ENCODE measurements at places on chromosomes 1 and 21.

DNA sequence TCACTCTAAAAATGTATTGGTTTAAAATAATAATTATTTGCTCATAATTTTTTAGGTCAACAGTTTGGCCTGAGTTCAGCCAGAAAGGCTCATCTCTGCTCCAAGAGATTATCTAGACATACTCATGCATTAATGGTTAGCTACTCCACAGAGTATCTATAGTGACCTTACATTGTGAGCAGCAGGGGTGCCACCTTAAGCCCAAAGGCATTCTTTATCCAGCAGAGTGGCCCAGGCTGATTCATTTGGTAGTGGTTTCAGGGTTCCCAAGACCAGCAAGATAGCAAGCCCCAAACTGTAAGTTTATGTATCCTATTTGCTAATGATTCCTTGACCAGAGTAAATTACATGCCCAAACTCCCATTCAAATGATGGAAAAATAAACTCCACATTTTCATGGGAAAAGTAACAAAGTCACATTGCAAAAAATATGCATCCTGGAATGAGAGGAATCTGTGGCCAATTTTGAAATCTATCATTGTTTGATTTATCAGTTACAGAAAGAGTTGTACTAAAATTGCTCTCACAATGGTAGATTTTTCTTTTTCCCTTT is 182.6 kb upstream of the KCNK2 start:
- DNase-seq: no peak

DNA sequence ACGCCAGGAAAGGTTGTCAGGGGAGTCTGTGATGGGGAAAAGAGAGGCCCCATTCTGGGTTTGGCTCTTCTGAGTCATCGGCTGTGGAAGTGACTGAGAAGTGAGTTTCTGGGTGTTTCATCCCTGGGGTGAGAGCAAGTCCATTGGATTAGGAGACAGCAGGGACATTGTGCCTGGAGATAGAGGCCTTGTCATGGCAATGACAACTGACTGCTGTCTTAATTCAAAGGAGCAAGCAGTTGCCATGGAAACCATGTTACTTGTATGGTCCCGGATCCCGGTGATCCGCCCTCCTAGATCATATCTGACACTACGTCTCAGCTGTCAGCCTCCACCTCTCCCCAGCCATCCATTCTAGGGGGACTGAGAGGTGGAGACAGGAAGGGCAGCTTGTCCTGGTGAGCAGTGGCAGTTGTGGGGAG is 34.4 kb downstream of the KIAA0040 start:
- DNase-seq: no peak

DNA sequence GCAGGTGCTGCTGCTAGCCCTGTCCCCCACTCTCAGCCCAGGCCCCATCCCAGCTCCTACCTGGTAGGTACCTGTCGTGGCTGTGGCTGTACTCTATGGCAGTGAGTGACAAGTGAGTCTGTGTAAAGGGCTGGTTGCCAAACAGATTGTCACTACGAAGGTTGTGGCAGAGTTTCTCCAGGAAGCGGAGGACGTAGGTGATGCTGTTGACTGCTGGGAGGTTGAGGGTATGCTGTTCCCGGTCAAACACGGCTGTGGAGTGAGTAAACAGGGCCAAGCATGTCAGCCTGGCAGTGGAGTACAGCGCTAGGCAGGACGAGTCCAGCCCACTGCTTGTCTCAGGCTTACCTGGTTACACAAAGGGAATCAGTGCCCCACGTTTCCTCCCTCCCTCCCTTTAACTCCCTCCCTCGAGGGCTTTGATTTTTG is 24.8 kb upstream of the SLFNL1 start:
- no peak for DNase-seq

GRCh38 chr1:7390604-7391000 is 380.5 kb upstream of the VAMP3 start:
- no peak for DNase-seq

GRCh38 chr1:84961316-84961715 is 35.6 kb downstream of the MCOLN2 start:
- no peak for DNase-seq

DNA sequence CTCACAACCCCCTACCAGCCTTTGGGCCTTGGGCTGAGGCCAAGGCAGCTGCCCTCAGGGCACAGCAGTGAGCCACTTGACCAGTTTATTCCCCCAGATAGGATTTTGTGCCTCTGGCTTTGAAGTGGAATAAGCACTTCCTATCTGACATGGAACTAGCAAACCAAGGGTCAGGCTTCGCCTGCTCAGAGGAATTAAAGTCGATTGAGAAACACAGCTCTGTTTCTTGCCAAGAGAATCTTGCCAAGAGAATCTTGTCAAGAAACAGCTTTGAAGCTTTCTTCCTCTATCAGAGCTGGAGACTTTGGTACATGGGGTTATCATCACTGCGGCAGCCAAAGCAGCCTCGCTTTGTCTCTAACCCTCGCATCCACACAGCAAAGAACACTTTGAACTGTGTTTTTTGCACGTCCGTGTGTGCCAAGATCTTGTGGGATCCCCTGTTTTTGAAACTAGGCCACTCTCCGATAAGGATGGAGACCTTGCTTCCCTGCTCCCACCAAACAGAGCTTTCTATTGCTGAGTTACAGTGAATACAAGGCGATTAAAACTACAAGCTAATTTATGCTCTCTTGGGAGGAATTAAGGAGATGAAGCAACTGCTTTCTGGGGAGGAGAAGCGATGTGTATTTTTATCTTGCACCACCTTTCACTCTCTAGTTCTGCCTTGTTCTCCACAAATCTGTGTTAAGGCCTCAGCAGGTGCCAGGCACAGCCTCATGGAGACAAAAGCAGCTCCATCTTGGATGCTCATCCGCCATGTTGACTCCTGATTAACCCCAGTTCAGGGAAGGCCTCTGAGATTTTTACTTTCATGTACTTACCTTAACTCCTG is 67.3 kb downstream of the RHOU start:
- DNase-seq: no peak

- peak; percentile 11 for DNase-seq
Measured at GRCh38 chr21:43786807-43787440, 2.5 kb upstream of the RRP1 start.

GRCh38 chr1:223259462-223259861 is 104.5 kb downstream of the SUSD4 start:
- no peak for DNase-seq

DNA sequence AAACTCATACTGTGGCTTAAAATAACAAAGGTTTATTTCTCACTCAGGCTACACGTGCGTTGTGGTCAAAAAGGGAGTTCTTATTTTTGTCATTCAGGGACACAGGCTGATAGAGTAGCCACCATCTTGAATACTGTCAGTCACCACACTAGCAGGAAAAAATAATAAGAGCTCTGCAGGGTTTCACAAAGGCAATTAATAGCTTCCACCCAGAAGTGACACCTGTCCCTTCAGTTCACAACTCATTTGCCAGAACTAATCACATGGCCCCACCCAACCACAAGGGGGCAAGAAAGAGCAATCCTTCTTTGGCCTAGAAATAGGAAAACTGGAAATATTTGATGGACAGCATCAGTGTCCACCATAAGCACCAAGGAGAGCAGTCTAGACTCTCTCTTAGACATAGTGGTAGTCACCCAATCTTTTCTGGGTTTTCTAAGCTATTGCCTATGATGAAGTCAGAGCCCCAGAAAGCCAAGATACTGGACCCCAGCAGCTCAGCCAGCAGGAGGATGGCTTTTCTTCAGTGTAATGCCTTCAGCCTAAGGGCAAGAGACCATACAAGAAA is 8.2 kb downstream of the HAPLN2 start:
- no peak for DNase-seq

- no peak for DNase-seq
Measured at GRCh38 chr1:25460020-25460419, 29.3 kb downstream of the MACO1 start.

GRCh38 chr1:112030157-112030556 is 40.7 kb upstream of the KCND3 start:
- DNase-seq: no peak

DNA sequence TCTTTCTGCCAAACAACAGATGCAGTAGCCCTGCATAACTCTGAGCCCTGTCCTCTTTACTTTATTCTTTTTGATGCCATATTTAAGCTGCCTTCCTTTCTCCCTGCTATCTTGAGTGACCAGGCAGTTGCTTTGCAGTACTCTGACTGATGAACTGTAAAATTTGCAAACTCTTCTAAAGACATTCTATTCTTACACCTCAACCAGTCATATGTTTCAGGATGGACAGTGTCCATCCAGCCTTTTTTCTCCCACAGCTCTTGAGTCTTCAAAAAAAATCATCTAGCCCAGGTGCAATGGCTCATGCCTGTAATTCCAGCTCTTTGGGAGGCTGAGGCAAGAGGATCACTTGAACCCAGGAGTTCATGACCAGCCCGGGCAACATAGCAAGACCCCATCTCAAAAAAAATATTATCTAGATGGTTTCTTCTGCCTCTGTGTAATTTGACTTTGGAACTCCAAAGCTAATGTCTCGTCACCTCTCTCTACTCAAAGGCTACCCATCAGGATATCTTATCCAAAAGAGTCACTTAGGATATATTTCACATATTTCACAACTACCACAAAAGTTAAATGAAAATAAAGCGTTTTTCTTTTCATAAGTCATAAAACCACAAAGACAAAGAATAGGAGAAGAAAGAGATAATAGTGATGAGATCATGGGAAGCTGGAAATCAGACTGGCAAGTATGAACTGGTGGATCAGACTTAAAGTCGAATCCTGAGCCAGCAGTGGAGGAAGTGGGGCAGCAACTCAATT is 54.6 kb upstream of the IPO9 start:
- no peak for DNase-seq

GRCh38 chr1:229062135-229062534 is 208.8 kb upstream of the RAB4A start:
- no peak for DNase-seq

DNA sequence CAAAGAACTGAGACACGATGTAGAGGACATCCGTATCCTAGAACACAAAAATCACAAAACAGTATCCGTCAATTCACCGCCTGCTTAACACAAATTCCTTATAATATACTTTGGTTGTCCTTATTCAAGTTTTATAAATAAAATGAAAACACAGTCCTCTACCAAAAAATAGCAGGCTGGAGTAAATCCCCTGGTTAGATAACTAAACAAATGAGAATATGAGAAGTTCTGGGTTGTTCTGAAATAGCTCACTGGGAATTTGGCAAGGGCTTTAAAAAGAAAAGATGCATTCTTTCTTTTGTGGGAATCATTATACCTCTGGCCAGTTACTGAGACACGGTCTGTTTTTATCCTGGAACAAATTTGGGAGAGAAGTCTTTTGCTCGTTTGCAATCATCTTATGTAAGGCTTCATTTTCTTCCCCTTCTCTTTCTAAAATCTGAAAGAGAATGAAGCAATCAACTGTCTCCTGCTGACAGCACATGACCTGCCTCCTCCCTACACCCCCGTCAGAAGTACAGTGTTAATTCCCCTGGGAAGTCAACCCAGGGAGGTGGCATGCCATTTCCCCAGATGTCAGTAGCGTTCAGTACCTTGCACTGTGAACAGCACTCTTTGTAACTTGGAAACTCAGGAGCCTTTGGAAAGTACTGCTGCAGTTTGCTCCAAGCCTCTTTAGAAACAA is 37.1 kb upstream of the RAP1GAP start:
- DNase-seq: no peak

DNA sequence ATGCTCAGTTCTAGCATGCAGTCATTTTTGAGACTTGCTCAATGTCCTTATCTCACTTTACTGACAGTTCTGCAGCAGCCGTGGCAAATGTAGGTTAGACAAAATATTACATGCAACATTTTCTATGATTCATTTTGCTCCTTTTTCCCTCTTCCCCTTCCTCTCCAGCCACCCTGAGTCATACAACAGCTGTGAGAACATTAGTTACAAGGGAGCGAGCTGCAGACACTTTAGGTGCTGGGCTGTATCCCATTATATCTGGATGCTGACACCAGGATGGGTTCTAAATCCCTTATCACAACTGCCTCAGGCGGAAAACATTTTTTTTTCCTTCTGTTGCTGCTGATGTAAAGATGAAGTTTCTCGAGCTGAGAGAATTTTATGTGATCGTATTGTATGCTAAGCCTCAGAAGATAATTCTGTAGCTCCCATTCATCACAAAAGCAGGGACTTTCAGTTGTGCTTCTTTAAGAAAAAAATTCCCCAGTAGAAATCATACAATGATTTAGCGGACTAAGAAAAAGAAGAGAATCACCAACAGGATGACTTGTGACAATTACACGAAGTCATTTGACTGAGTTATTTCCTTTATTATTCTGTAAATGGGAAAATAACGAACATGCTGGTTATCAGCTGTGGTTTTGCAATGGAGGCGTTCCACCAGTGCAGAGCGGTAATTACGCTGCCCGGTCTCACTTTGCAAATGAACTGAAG is 345.0 kb downstream of the DISC1 start:
- no peak for DNase-seq

DNA sequence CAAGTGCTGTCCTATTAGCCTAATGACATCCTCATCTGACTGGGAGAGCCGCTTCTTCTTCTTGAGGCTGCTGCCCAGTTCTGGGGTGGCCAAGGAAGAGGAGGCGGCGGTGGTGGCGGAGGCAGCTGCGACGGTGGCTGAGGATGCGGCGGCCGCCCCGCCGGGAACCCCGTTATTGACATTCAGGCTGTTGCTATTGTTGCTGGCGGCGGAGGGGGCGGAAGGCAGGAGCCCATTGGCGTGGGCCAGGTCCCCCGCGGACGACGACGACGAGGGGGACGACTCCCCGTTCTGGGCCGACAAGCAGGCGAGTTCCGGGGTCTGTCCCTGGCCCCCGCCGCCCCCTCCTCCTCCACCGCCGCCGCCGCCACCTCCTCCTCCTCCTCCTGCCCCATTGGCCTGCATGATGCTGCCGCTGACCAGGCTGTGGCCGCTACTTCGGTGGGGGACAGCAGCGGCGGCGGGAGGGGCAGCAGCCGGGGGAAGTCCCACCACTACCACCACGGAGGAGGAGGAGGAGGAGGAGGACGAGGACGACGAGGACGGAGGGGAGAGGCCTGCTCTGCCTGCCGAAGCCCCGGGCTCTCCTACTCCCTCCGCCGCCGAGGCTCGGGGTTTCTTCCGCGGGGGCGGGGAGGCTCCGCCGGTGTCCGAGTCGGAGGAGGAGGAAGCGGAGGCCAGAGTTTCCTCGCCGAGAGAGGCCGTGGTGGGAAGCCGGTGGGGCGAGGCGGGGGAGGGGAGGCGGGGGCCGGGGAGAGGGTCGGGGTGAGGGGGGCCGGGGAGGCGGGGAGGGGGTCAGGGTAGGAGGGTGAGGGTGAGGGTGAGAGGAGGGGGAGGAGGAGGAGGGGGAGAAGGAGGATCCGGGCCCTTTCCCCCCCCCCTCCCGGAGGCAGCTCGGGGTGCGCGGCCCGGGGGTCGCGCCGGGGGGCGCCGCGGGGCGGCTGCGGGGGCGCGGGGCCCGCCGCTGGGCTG is 610 bp downstream of the WDR26 start:
- peak; percentile 57 for DNase-seq

- DNase-seq: no peak
Measured at GRCh38 chr1:164886101-164886500, 327.1 kb downstream of the PBX1 start.
